Panc1 (cell line): ENCODE measurements at places on chromosomes 5 and 9. TPM values are rescaled to one million over a fixed set of nuclear protein-coding genes. Genes with fewer than 3 reads are reported as not detected.

The STC2 gene
- 32.2 TPM for total RNA-seq

The SEMA4D gene
- 6.5 TPM for total RNA-seq

GRCh38 chr5:67156976-67157583 lies 39.5 kb downstream of the CD180 start:
- H3K36me3 ChIP-seq = no peaks in the 10 kb centered on the region
- no peak overlapping the region for H3K4me3 ChIP-seq
- no peak overlapping the region for H3K27ac ChIP-seq
- H3K27me3 ChIP-seq = peaks cover 13% of the 10 kb centered on the region
- DNase-seq = peak; percentile 45

The HAVCR1 gene
- total RNA-seq = 0.36 TPM

DNA sequence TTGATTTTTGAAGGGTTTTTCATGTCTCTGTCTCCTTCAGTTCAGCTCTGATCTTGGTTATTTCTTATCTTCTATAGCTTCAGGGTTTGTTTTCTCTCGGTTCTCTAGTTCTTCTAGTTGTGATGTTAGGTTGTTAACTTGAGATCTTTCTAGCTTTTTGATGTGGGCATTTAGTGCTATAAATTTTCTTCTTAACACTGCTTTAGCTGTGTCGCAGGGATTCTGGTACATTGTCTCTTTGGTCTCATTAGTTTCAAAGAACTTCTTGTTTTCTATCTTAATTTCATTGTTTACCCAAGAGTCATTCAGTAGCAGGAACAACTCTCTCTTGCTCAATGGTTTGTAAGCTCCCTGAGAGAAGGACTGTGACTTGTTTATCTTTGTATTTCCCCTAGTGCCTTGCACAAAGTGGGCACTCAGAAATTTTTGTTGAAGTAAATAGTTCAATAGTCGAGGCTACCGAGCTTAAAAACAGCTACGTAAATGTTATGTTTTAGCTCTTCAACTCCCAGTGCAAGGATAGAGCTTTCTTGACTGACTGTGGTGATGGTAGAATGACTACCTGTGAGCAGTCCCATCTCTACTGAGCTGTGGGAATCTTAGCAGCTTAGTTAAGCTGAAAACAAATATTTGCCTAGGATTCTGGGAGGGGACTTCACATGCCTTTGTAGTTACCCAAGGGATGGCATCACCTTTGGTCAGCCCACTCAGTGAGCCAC lies 225.8 kb upstream of the ELL2 start:
- H3K4me3 ChIP-seq = no peak overlapping the region
- no peaks in the 10 kb centered on the region for H3K36me3 ChIP-seq
- H3K4me1 ChIP-seq = no peaks in the 10 kb centered on the region
- no peak overlapping the region for H3K27ac ChIP-seq

GRCh38 chr5:178353461-178353860 lies 120.9 kb upstream of the PHYKPL start:
- H3K27ac ChIP-seq = no peak overlapping the region
- H3K4me1 ChIP-seq = 0 out of 2 replicates have a peak, but pooled peaks cover 5% of the 10 kb centered on the region
- H3K4me3 ChIP-seq = no peak overlapping the region
- H3K36me3 ChIP-seq = no peaks in the 10 kb centered on the region
- DNase-seq = no peak
- H3K27me3 ChIP-seq = no peaks in the 10 kb centered on the region

DNA sequence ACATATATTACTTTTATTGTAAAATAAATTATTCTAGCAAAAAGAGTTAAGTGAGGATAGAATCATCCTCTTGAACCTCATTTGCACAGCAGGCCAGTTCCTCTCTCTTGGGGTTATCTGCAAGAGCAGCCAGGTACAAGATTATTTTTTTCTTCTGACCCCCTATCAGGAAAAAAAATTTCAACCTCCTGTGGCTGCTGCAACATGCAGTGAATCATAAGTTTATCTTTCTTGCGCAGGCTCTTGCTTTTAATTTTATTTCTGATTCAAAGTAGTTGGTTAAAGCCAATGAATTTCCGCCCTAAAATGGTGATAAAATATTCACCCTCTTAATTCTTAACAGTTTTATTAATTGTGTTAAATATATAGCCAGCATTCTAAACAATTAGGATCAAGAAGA lies 69.7 kb upstream of the PPP3R2 start:
- DNase-seq = no peak
- no peaks in the 10 kb centered on the region for H3K36me3 ChIP-seq
- no peak overlapping the region for H3K27ac ChIP-seq
- no peaks in the 10 kb centered on the region for H3K27me3 ChIP-seq

GRCh38 chr9:132268725-132269352 lies 85.9 kb downstream of the SETX start:
- no peak overlapping the region for H3K4me3 ChIP-seq
- DNase-seq = peak; percentile 36
- H3K27me3 ChIP-seq = no peaks in the 10 kb centered on the region
- no peak overlapping the region; the same call in 1 of the 2 replicates for H3K27ac ChIP-seq

- H3K4me1 ChIP-seq = no peaks in the 10 kb centered on the region; the same call in 1 of the 2 replicates
- H3K4me3 ChIP-seq = no peak overlapping the region
- no peaks in the 10 kb centered on the region for H3K27me3 ChIP-seq
- no peak for DNase-seq
Measured at GRCh38 chr9:127116088-127116726, 6.2 kb downstream of the ANGPTL2 start.

GRCh38 chr9:109779711-109780452 lies at the start of gene PALM2AKAP2:
PALM2AKAP2 (plus strand) TSS chr9:109780198; CDS start chr9:109780489, 291 bp downstream.
- H3K36me3 ChIP-seq = no peaks in the 10 kb centered on the region
- H3K27me3 ChIP-seq = peaks cover 5% of the 10 kb centered on the region
- no peaks in the 10 kb centered on the region for H3K4me1 ChIP-seq
- H3K27ac ChIP-seq = no peak within 1 kb of the TSS
- peak within 1 kb of the TSS; percentile 41 for H3K4me3 ChIP-seq

DNA sequence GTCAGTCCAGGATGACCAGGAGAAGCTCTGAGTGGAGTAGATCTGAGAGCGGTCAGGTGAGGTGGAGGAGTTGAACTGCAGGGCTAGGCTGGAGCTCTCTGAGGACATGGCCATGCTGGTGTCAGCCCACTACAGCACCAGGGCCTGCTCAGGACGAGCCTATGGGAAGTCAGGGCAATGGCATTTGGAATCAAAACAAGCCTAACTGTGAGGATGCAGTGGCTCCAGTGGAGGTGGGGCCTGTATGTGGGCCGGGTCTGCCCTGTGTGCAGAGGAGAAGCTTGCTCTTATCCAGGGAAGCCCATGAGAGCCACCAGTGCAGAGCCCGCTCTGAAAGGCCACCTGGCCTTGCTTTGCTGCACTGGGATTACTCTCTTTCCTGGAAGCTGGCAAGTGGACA lies 11.1 kb downstream of the CXCL14 start:
- no peak overlapping the region for H3K27ac ChIP-seq
- peaks cover 4% of the 10 kb centered on the region; the same call in 1 of the 2 replicates for H3K27me3 ChIP-seq
- no peak for DNase-seq
- H3K4me3 ChIP-seq = no peak overlapping the region

DNA sequence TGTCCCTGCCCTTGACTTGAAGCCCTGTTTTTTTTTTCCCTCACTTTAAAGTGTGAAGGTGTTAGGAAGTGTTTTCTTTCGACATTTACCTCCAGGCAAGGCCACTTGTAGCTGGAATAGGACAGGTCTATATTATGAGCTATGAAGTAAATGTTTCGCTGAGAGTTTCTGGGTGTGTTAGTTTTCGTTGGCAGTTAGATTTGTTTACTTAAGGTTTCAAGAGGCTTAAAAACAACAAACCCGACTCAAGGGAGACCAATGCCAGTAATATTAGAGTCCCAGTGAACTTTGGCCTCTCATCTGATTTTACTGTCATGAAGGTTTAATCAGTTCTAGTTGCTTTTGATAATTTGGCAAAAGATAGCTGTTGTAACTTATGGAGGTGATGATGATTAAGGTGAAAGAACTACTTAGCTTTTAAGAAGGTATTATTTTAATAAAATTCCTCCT lies 25.2 kb downstream of the OCLN start:
- DNase-seq = peak; percentile 75
- no peaks in the 10 kb centered on the region for H3K27me3 ChIP-seq

The AUH gene
- total RNA-seq = 7.7 TPM

The NPR3 gene
- 0.10 TPM for total RNA-seq

The SPZ1 gene
- not detected for total RNA-seq

The AFAP1L1 gene
- total RNA-seq = 15.2 TPM

The PRKACG gene
- not detected for total RNA-seq

The ENTPD2 gene
- total RNA-seq = 2.8 TPM

DNA sequence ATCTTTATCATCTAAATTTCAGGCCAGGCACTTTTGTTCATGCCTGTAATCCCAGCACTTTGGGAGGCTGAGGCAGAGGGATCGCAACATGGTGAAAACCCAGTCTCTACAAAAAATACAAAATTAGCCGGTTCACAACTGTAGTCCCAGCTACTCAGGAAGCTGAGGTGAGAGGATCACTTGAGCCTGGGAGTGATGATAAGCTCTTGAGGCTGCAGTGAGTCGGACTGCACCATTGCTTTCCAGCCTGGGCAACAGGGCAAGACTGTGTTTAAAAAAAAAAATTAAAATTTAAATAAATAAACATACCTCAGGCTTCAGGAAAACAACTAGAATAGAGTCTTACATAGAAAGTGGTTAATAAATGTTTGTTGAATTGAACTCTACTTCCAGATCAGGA lies 147.4 kb downstream of the AGTPBP1 start:
- no peak for DNase-seq
- no peak overlapping the region for H3K27ac ChIP-seq
- H3K4me1 ChIP-seq = no peaks in the 10 kb centered on the region
- H3K27me3 ChIP-seq = no peaks in the 10 kb centered on the region
- no peak overlapping the region for H3K4me3 ChIP-seq

DNA sequence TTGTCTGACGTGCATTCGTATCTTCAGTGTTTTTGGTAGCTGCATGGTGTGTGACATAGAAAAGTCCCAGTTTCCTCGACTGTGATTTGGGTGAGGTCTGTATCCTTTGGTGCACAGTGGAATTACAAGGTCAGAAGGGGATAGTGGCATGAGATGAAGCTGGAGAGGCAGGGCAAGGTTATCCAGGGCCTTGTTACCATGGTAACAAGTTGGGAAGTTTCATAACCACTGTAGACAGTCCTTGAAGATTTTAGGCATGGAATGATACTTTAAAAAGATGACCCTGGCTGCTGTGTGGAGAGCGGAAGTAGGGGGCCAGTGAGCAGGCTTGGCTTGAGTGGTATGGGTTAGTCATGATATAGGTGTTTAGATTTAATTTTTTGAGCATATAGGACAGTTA lies 11.9 kb downstream of the EHMT1 start:
- H3K4me1 ChIP-seq = peaks cover 3% of the 10 kb centered on the region; the same call in 1 of the 2 replicates
- no peaks in the 10 kb centered on the region for H3K36me3 ChIP-seq
- H3K4me3 ChIP-seq = no peak overlapping the region
- DNase-seq = no peak
- no peaks in the 10 kb centered on the region for H3K27me3 ChIP-seq

The SAP30L gene
- total RNA-seq = 54.6 TPM

- peak overlapping the region; percentile 83 for H3K27ac ChIP-seq
- H3K4me1 ChIP-seq = peaks cover 8% of the 10 kb centered on the region
- no peaks in the 10 kb centered on the region for H3K27me3 ChIP-seq
- H3K4me3 ChIP-seq = peak overlapping the region; percentile 87
- DNase-seq = no peak
Measured at GRCh38 chr9:128882677-128883603, 1.0 kb downstream of the LRRC8A start.

DNA sequence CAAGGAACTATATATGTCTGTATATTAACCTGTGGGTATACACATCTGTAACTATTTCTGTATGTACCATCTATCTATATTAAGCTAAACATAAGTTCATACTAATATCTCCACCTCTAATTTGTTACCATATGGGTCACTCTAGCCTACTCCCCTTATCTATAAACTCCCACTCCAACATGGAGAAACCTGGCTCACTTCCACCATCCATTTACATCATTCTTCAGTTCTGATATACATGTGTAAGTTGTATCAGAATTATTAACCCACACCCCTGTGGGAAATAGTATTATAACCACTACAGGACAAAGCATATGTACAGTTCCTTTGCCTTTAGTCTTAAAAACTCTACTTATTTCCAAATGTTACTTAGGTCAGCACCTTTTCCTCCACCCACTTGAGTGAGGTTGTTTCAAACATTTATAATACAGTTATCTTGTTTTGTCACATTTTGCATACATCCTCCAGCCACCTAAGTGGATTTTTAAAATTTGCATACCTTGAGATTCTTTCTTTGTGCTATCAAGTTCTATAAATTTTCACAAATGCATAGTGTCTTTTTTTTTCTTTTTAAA lies 10.6 kb downstream of the NDFIP1 start:
- H3K4me3 ChIP-seq = no peak overlapping the region
- DNase-seq = no peak
- H3K4me1 ChIP-seq = no peaks in the 10 kb centered on the region
- H3K36me3 ChIP-seq = no peaks in the 10 kb centered on the region

DNA sequence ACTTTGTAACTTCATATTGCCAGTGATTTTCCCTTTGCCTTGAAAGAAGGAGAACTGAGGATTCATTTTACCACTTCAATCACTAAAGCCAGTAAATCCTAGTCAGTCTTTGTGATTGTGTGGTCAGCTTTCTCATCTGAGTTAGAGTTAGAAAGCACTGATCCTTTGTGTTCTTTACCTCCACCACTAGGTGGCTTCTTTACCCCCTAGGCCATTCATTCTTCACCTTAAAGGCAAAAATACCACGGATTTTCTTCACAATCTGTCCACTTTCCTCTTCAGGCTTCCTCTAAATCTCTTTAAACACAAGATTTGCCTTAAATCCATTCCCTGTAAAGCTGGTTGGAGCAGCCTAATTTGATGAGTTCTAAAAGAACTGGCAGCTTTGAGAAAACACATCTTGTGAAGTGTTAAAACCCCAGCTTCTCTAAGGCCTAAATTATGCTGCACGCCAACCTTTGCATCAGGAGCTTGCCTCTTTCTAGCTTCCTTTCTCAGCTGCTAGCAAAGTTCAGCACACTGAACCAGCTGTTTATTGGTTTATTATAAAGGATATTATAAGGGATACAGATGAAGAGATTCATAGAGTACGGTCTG lies 20.4 kb downstream of the BDP1 start:
- H3K4me1 ChIP-seq = no peaks in the 10 kb centered on the region
- no peak for DNase-seq
- peaks cover 11% of the 10 kb centered on the region for H3K36me3 ChIP-seq
- H3K27ac ChIP-seq = no peak overlapping the region

GRCh38 chr9:87874304-87874623 lies 8.4 kb upstream of the SPATA31E1 start:
- no peaks in the 10 kb centered on the region for H3K36me3 ChIP-seq
- H3K27me3 ChIP-seq = no peaks in the 10 kb centered on the region
- DNase-seq = no peak
- no peaks in the 10 kb centered on the region for H3K4me1 ChIP-seq
- no peak overlapping the region for H3K27ac ChIP-seq

The FOXD4L3 gene
- total RNA-seq = not detected

- no peaks in the 10 kb centered on the region for H3K27me3 ChIP-seq
- DNase-seq = no peak
- H3K27ac ChIP-seq = no peak overlapping the region
- no peaks in the 10 kb centered on the region for H3K36me3 ChIP-seq
- H3K4me1 ChIP-seq = no peaks in the 10 kb centered on the region
Measured at GRCh38 chr5:120684749-120685415, 220.8 kb downstream of the PRR16 start.

GRCh38 chr5:175463641-175464040 lies 14.7 kb upstream of the SFXN1 start:
- no peak overlapping the region for H3K4me3 ChIP-seq
- no peak for DNase-seq
- H3K27ac ChIP-seq = no peak overlapping the region
- peaks cover 14% of the 10 kb centered on the region for H3K27me3 ChIP-seq

GRCh38 chr5:1707467-1707866 lies 92.2 kb downstream of the MRPL36 start:
- DNase-seq = no peak
- H3K4me3 ChIP-seq = no peak overlapping the region
- no peaks in the 10 kb centered on the region for H3K4me1 ChIP-seq
- H3K27ac ChIP-seq = no peak overlapping the region

- H3K27me3 ChIP-seq = no peaks in the 10 kb centered on the region
- no peaks in the 10 kb centered on the region for H3K36me3 ChIP-seq
- no peaks in the 10 kb centered on the region for H3K4me1 ChIP-seq
- H3K4me3 ChIP-seq = no peak overlapping the region
- DNase-seq = no peak
- H3K27ac ChIP-seq = no peak overlapping the region
Measured at GRCh38 chr5:67241326-67241725, 44.7 kb upstream of the CD180 start.
